Umbilical cord (tissue), 2 donors: ENCODE measurements at places on chromosomes 7 and 10. TPM values are rescaled to one million over a fixed set of nuclear protein-coding genes. Genes with fewer than 3 reads are reported as not detected.

Gene BTBD16
- not detected for total RNA-seq

- no peak for DNase-seq
Observed at GRCh38 chr7:132656846-132657776, 80.8 kb upstream of the PLXNA4 start.

DNA sequence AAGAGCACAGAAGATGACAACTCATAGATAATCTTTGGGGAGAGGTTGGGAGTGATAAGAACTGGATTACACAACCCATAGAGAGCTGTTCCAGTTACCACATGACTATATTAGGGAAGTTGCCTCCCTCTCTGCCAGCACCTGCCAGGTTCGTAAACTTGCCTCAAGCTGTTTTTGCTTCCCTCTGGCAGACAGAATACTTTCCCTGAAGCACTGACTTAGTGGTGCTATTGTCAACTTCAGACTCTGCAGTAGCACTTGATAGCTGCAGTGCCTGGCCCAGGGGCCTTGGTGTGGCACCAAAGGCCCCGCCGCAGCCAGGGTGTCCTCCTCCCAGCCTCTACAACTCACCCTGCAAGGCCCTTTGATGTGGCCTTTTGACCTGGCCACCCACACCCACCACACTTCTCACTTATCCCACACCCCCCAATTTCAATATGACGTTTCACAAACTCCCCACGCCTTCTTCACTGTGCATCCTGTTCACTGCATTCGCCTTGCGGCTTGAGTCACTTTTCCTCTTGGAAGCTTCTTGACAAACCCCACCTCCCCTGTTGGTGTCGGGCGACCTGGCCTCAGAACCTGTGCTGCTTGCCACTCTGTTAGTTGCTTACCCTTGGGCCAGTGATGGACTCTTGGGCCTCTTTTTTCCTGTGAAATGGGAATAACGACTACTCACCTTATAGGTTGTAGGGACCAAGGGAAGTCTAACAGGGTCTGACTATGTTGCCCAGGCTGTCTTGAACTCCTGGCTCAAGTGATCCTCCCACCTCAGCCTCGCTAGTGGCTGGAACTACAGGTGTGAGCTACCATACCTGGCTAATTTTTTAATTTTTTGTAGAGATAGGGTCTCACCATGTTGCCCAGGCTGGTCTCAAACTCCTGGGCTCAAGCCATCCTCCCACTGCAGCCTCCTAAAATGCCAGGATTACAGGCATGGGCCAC lies 50.2 kb upstream of the PODXL start:
- DNase-seq: no peak

DNA sequence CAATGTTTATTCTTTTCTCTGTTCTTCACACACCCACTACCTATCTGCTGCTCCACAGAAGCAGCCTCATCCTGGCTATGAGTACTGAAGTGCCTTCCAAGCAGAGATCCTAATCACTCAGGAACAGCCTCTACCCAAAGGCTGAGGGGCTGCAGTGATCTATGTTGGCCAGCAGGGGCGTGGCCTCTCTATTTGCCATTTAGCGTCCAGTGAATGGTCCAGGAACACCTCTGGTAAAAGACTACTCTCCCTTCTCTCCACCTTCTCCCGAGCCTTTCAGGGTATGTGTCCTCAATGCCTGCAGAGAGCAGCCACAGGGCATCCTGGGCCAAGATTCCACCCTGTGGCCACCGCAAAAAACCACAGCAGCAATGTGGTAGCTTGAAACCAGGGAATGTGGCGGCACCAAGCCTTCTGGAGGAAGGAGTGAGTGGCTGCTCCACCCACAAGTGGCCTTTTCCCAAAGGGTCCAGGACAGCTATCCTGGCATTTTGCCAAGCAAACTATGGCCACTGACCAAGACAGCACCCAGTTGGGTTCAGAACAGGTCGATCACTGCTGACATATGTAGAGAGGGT lies 70.9 kb downstream of the SYPL1 start:
- DNase-seq: no peak

- DNase-seq: no peak
Observed at GRCh38 chr7:21579341-21580072, 36.7 kb downstream of the DNAH11 start.

GRCh38 chr10:107206833-107207232 lies 42.3 kb upstream of the SORCS1 start:
- no peak for DNase-seq

GRCh38 chr7:23467806-23468525 lies 2.3 kb downstream of the IGF2BP3 start:
- peak; percentile 73 for DNase-seq

GRCh38 chr7:33128631-33128989 lies 754 bp upstream of the BBS9 start:
- DNase-seq: no peak

GRCh38 chr7:47338026-47338425 lies 243.9 kb downstream of the TNS3 start:
- DNase-seq: no peak
